ENCODE measurements at places on chromosomes 5 and 9.

DNA sequence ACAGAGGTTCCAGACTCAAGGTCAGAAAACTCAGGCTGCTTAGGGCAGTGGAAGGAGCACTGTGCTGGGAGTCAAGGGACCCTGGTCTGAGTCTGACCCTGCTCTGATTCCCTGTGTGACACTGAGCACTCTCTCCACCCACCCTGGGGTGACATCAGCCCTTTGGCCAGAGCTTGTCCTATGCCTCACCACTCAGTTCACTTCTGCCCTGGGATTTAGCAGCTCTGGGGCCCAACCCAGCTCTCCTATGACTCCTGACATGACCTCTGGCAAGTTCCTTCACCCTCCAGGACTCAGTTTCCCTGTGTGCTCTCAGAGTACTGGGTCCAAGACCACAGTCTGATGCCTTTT lies 63.9 kb downstream of the FAM114A2 start:
- DNase-seq = no peak

- DNase-seq = no peak
Observed at GRCh38 chr5:74966141-74967026, 86.0 kb downstream of the GCNT4 start.

GRCh38 chr5:111755345-111755941 lies 1.6 kb downstream of the NREP start:
- no peak for DNase-seq

DNA sequence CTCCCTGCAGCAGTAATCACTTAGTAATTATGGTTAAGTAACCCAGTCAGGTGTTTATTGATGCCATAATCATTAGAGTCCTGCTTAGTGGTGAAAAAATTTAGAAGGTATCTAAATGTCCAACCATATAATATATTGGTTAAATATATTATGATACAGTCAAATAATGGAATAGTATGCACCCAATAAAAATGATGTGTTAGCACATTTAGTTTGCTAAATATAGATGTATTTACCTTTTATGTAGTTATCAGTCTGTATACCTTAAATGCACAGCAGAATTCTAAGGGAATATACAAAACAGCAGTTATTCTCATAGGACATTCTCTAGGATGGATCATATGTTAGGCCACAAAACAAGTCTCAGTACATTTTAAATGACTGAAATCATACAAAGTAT lies 90.4 kb downstream of the PRKACG start:
- DNase-seq = no peak

DNA sequence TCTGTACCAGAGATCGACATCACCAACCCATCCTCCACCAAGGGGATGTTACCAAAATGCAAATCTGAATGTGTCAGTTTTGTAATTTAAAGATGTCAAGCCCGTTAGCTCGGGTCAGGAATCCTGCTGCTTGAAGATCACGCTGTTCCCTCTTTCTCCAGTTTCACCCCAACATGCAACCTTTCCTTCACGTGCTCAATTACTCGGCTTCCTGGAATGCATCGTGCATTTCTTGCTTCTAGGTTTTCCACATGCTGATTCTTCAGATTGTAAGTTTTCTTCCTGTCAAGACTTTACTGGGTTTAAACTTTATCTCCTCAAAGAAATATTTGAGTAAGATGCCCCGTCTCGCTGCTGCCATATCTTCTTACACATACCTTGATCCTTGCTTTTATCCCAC lies 209.5 kb upstream of the SNX2 start:
- no peak for DNase-seq

- no peak for DNase-seq
Observed at GRCh38 chr5:10637944-10638343, 74.1 kb downstream of the ANKRD33B start.

GRCh38 chr9:133148199-133149129 lies 15.2 kb downstream of the GBGT1 start:
- DNase-seq = peak; percentile 62

- DNase-seq = no peak
Observed at GRCh38 chr5:9337928-9338595, 207.8 kb downstream of the SEMA5A start.

Data from mesothelial cell of epicardium (in vitro differentiated cells).